ENCODE measurements at places on chromosomes 4 and X.
A peak's percentile ranks its signal among the peaks of the same experiment; 100 is the strongest.

DNA sequence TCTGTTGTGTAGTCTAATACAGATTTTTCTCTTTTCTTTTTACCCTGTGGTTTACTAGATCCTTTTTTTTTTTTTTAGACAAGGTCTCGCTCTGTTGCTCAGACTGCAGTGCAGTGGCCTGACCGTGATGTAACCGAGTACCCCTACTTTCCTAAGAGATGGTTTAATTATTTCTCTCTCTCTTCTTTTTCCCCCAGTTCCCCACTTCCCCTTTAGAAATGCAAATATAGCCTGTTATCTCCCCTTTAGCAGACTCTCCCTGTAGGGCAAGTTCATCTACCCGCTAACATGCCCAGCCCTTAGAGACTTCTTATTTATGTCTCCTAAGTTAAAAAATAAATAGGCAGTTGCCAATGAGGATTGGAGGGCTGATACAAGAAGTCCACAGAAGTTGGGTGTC, 4.5 kb downstream of the SNX25 start:
- DNase-seq, result peak; percentile 65

DNA sequence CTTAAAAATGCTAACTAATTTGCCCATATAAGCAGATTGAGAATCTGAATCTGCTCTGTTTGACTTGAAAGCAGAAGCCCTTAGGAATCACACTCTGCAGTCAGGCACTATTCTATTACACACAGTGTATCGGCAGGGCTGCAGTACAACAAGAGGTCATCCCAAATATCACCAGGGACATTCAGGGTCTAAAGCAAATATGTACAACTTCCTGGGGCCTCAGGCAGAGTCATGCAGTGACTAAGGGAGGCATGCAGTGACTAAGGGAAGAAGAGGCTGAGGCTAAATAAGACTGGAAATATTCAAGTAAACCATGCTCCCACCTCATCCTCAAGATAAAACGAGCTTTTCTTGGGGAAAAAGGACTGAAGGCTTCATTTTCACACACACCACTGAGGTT, 20.9 kb downstream of the MAPK10 start:
- no peak for DNase-seq

DNA sequence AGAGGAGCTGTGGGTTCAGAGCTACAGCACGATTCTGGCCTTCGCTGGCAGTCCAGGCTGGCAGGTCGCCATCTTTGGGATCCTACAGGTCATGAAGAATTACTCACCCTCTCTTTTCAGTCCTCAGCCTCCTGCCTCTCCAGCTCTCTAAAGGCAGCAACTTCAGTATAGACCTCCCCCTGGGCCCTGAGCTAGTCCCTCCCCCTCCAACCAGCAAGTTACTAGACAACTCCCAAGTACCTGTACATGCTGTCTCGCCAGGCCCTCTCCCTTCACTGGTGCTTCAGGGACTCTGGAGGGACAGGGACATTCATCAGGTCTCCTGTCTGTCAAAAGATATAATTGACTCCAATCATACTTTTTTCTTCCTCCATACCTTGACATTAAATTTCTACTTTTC, at the start of gene GPR119:
Gene GPR119 (minus strand): TSS at position 155 of the 400 bp plus-strand sequence. CDS start 227 bp downstream, outside the sequence.
- DNase-seq, result no peak

- no peak for DNase-seq
These were observed 39.0 kb downstream of the CCDC158 start for GRCh38 chr4:76381986-76382385.

DNA sequence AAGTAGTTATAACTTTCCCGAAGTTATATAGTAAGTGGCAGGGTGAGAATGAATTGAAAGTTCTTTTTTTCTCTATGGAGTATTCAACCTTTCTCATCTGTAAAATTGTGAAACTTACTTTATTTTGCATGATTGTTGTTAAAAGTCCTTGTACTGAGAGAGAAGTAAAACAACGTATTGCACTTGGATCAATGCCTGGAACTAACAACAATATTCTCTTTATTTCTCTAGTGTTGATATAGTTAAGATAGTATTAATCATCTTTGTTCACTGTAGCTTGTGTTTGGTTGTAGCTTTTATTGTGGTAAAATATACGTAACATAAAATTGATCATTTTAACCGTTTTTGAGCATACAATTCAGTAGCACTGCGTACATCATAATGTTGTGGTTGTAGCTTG, 48.7 kb downstream of the STIM2 start:
- no peak for DNase-seq

- DNase-seq, result no peak
These were observed 42.7 kb downstream of the TMEM150C start for GRCh38 chr4:82519072-82519471.
